Esophagus mucosa (tissue), 1 donor: ENCODE measurements at places on chromosomes 2 and 18. TPM values are rescaled to one million over a fixed set of nuclear protein-coding genes. Genes with fewer than 3 reads are reported as not detected.

The RGPD3 gene
- total RNA-seq: 0.04 TPM

The VWC2L gene
- not detected for total RNA-seq

The EFEMP1 gene
- 12.7 TPM for total RNA-seq

The CSRNP3 gene
- 1.2 TPM for total RNA-seq

The UGT1A10 gene
- 6.9 TPM for total RNA-seq

The RIOK3 gene
- 119 TPM for total RNA-seq

The CHRNG gene
- not detected for total RNA-seq

The CCBE1 gene
- 0.40 TPM for total RNA-seq

The TRIM54 gene
- total RNA-seq: 0.16 TPM

The TUBA3E gene
- not detected for total RNA-seq

The POU3F3 gene
- total RNA-seq: not detected

The CDKL4 gene
- 0.28 TPM for total RNA-seq

The RAPH1 gene
- 27.7 TPM for total RNA-seq

The ALK gene
- total RNA-seq: 0.04 TPM

The LIMS2 gene
- 6.0 TPM for total RNA-seq

The MC4R gene
- total RNA-seq: not detected

The CNGA3 gene
- not detected for total RNA-seq

The PER2 gene
- 18.7 TPM for total RNA-seq

The ERCC3 gene
- 19.0 TPM for total RNA-seq

The AQP12B gene
- not detected for total RNA-seq

The CFC1 gene
- not detected for total RNA-seq

The SP140 gene
- 0.96 TPM for total RNA-seq

The SIX3 gene
- not detected for total RNA-seq

The HOXD3 gene
- total RNA-seq: 0.52 TPM

The VIL1 gene
- not detected for total RNA-seq

The PRKD3 gene
- 17.4 TPM for total RNA-seq

The EPB41L3 gene
- total RNA-seq: 16.3 TPM

The EFHD1 gene
- 1.1 TPM for total RNA-seq

The CEBPZOS gene
- total RNA-seq: 23.6 TPM
